Right renal cortex interstitium (tissue), 3 donors: ENCODE measurements at places on chromosomes 2 and 18. TPM values are rescaled to one million over a fixed set of nuclear protein-coding genes. Genes with fewer than 3 reads are reported as not detected.

The SERPINB12 gene
- polyA plus RNA-seq, result not detected

The SIX3 gene
- polyA plus RNA-seq, result not detected

The RNF152 gene
- 9.2 TPM for polyA plus RNA-seq

The APCDD1 gene
- polyA plus RNA-seq, result 126 TPM

The MARCO gene
- polyA plus RNA-seq, result not detected

DNA sequence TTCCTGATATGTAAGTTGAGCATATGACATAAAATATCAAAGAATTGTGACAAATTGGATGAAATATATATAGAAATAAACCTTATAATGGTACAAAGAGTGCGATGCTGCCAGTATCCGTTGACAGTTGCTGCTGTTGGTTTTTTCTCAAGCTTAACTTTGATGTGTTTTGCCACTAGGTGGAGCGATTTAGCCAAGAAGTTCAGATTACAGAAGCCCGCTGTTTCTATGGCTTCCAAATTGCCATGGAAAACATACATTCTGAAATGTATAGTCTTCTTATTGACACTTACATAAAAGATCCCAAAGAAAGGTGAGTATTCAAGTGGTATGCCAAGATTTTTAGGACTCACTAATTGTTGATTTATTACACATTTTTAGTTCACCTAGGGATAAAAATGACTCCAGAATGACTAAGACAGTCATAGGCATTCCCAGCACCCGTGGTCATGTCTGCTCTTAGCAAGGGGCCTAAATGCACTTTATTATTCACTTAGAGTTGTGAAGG lies 2.1 kb downstream of the RRM2 start:
- no peak for DNase-seq

GRCh38 chr2:207746131-207746530 lies 23.6 kb downstream of the FZD5 start:
- no peak for DNase-seq

GRCh38 chr18:77342736-77343135 lies 93.1 kb downstream of the GALR1 start:
- DNase-seq, result no peak

GRCh38 chr2:219445220-219445640 lies 10.6 kb downstream of the SPEG start:
- DNase-seq, result no peak

GRCh38 chr2:223166983-223167650 lies 115.1 kb downstream of the KCNE4 start:
- no peak for DNase-seq

DNA sequence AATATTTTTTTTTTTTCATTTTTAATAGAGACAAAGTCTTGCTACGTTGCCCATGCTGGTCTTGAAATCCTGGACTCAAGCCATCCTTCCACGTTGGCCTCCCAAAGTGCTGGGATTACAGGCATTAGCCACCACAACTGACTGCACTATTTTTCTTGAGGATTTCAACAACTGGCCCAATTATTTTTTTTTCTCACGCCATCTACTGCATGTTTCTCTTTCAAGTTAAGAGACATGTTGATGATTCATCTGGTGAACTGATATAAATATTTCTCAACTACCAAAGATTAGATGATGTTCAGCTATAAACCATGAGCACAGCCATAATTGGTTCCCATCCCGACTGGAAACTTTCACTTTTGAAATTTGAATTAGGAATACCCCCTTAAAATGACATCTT lies 688.4 kb upstream of the SYT4 start:
- no peak for DNase-seq

GRCh38 chr18:39053571-39053970 lies 1488.0 kb upstream of the CELF4 start:
- no peak for DNase-seq

GRCh38 chr18:24055878-24056277 lies 41.3 kb downstream of the TTC39C start:
- no peak for DNase-seq

DNA sequence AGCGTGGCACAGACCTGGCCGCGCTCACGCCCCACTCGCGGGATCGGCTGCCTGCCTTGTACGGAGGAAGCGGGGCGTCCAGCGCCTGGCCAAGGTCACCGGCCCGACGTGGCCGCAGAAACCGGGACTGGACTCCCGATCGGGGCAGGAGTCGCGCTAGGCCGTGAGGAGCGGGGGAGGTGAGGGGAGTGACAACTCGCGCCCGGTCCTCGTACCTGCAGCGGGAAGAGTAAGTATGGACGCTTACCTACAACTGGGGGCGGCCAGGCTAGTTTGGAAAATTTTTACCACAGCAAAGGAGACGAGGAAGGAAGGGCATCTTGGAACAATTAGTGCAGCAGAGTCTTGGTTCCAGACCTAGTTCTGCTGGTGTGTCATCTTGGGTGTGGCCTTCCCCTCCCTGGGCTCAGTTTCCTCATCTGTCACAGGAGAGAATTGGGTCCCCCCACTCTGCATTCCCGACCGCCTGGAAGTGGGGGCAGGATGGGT lies 693 bp downstream of the UBE2F start:
- DNase-seq, result no peak

DNA sequence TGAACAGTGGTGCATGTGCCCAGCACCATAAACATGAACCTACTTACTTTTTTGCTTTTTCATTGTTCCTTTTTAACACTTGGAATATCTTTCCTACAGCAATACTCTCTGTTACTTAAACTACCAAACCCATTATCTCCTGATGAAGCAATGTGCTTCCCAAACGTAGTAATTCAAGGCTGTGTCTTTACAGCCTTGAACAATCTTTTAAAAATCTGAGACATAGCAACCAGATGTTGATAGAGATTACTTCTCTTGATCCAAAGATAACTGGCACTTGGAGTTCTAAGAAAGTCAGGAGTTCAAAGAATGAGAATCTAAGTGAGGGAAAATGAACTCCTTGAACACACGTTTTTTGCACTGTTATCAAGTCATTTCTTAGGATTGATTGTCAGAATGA lies 40.4 kb downstream of the ATP8B1 start:
- DNase-seq, result no peak

DNA sequence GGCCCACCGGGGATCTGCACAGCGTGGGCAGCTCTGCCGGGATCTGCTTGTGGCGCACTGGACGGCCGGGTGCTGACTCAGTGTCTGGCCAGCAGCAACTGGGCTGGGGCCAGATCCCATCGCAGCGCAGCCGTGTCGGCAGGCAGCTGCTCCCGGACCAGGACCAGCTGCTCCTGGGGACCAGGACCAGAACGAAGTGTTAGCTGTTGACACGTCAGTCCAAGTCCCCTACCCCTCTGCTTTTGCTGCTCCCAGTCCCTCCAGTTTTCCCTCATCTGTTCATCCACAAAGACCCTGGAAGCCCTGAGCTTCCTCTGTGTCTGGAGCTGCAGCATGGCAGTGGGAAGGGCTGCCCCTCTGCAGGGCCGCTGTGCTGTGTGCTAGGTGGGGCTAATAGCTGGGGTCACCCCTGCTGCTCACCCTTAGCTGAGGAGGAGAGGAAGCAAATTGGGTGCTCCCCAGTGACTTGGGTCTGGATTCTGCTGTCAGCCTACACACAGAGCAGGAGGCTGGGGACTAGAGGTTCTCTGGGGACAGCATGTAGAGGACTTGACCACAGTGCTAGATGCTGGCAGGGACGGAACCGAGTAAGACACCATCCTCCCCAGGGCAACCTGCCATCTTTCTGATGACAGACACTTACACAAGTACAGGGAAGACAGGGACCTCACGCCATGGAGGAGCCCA lies 16.9 kb upstream of the KIF1A start:
- DNase-seq, result no peak

- no peak for DNase-seq
These were observed 36.1 kb upstream of the MRPL33 start for GRCh38 chr2:27735263-27735904.

GRCh38 chr2:32516567-32516966 lies 111.3 kb upstream of the TTC27 start:
- no peak for DNase-seq

DNA sequence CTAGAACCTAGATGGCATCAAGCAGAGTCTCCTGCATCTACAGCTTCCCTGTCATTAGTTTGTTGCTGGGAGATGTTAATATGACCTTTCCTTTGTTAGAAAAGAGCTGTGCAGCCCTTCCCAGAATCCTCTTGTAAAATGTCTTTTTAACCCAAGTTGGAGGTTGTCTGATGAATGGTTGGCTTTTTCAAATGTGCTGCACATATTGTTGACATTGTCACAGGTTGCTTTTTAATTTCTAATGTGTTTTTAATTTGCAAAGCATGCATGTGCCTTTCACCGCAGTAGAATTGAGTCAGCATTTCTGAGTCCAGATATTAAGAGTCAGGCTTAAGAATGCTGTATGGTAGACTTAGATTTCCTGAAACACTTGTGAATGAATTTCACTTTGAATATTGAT lies 120.8 kb downstream of the GREB1L start:
- DNase-seq, result no peak
